ENCODE measurements at places on chromosomes 7 and 10. TPM values are rescaled to one million over a fixed set of nuclear protein-coding genes. Genes with fewer than 3 reads are reported as not detected.

Gene VWDE
- 0.21 TPM for total RNA-seq

Gene ZNF488
- not detected for total RNA-seq

Gene VAX1
- not detected for total RNA-seq

Gene ADCY1
- 5.8 TPM for total RNA-seq

Gene NIPSNAP2
- 40.9 TPM for total RNA-seq

Gene GPRIN2
- 0.36 TPM for total RNA-seq

DNA sequence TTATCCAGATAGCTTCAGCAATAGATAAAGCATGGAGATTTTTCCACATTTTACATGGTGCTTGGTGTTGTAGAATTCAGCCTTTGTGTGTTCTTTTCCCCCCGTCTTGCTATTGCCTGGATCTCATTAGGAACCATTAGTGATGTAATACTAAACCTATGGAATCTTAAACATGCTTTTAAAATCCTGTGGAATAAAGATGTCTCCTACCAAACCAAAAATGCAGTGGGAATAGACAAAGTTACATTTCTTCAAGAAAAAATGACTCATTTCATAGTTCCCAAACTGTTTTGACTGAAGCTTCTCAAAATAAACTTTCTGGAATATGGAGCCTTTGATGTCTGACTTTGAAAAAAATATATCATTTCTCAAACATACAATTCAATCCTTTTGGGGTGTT lies 44.0 kb downstream of the CALD1 start:
- no peaks in the 10 kb centered on the region for H3K36me3 ChIP-seq
- no peak overlapping the region for H3K27ac ChIP-seq
- no peaks in the 10 kb centered on the region for H3K27me3 ChIP-seq

- H3K4me1 ChIP-seq = no peaks in the 10 kb centered on the region
- no peak overlapping the region for H3K27ac ChIP-seq
- no peaks in the 10 kb centered on the region for H3K27me3 ChIP-seq
Measured at GRCh38 chr7:64181586-64181985, 25.4 kb upstream of the ZNF735 start.

DNA sequence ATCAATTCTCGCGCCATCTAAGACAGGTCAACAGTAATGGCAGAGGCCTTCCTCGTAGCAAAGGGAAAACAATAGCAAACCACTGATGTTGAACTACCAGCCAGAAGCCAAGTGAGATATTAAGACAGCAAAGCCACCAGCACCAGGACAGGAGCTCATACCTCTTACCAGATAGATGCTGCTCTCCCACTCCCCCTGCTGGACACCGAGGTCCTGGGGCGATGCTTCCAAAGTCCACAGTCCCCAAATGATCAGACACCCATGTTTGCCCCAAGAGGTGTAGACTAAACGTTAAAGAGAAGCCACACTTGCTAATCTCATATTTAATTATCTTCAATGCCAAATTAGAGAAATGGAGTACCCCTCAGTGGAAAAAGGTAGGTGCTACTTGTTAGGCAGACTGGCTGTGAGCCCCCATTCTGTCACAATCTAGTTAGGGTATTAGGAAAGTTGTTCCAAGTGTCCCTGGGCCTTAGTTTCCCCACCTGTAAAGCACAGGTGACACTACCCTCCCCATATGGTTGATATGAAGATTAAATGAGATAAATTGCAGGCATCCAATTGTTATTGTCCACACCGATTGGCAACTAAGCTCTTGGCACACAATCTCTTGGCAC lies 39.9 kb downstream of the TOMM7 start:
- H3K36me3 ChIP-seq = no peaks in the 10 kb centered on the region
- DNase-seq = peak; percentile 80
- no peak overlapping the region for H3K4me3 ChIP-seq
- no peaks in the 10 kb centered on the region for H3K4me1 ChIP-seq
- no peak overlapping the region for H3K27ac ChIP-seq

DNA sequence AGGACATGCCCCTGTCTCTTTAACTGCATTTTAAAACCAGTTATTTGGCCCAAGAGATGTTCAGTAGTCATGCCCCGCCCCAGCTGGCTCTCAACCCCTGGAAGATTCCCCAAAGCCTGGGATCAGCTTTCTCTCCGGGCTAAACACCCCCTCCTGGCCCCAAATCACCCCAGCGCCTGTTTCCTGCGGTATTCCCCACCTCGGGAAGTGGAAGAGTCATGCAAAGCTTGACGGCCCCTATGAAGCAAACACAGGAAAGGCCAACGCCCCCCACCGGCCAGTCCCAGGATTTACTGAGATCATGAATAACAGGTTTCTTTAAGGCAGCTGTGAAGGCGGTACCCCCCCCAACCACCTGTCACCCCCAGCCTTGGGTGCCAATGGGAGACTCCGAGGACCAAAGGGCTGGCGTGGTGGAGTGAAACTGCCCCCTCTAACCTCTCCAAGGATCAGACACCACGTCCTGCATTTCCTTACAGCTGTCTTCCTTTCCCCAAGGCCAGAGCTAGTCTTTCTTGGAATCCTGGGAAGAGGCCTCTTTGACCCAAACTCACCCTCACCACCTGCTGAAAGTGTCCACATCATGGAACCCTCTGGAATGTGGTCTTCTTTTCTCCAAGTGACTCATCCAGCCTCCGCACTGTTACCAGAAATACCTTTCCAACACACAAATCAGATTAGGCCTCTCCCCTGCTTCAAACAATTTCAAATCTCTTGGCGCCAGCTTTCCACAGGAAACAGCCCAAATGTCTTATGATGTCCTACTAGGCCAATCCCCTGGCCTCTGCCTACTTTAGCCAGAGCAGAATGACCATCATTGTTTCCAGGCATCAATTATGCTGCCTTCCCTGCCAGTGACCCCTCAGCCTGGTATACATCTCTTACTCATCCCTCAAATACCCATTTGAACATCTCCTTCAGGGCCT lies 301.5 kb downstream of the ZEB1 start:
- DNase-seq = peak; percentile 83
- no peaks in the 10 kb centered on the region for H3K4me1 ChIP-seq
- H3K36me3 ChIP-seq = no peaks in the 10 kb centered on the region
- no peaks in the 10 kb centered on the region for H3K27me3 ChIP-seq
- H3K27ac ChIP-seq = no peak overlapping the region

GRCh38 chr10:43892062-43892770 lies 243.5 kb upstream of the ZNF32 start:
- no peaks in the 10 kb centered on the region for H3K4me1 ChIP-seq
- H3K27me3 ChIP-seq = no peaks in the 10 kb centered on the region
- DNase-seq = no peak
- no peaks in the 10 kb centered on the region for H3K36me3 ChIP-seq
- no peak overlapping the region for H3K27ac ChIP-seq

DNA sequence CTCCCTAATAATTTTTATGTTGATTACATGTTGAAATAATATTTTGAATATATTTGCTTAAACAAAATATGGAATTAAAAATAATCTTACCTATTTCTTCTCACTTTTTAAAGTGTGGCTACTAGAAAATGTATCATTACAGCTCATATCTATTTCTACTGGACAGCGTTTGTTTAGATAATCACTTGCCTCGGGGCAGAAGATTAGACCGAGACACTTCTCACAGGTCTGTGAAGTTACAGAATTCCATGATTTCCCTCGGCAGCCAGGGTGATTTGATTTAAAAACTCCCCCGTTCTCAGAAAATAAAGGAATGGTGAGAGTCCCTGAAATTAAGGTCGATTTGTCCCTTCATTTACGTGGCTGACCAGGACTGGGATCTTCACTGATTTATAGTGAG lies 162.5 kb downstream of the DGKI start:
- H3K36me3 ChIP-seq = peaks cover 2% of the 10 kb centered on the region
- no peak overlapping the region for H3K27ac ChIP-seq
- H3K27me3 ChIP-seq = no peaks in the 10 kb centered on the region
- DNase-seq = no peak

DNA sequence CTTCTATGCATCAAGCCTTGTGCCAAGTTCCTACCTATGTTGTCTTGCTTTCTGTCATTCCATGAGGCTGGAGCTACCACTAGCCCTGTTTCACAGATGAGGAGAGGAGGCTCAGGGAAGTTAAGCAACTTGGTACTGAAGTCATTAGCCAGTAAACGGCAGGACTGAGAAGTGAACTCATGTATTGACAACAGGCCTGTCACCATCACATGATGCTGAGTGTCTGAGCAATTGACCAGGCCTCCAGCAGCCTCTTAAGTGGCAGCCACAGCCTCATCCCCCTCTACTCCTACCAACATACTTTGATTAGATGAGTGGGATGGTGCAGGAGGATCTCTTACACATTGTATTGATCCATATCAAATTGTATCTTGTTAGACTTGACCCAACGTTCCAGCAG lies 317.6 kb downstream of the GRID1 start:
- no peaks in the 10 kb centered on the region for H3K36me3 ChIP-seq
- no peaks in the 10 kb centered on the region for H3K4me1 ChIP-seq
- H3K27ac ChIP-seq = no peak overlapping the region
- H3K4me3 ChIP-seq = no peak overlapping the region
- DNase-seq = no peak
- H3K27me3 ChIP-seq = no peaks in the 10 kb centered on the region

- peaks cover 13% of the 10 kb centered on the region for H3K36me3 ChIP-seq
- H3K27ac ChIP-seq = no peak overlapping the region
- no peak for DNase-seq
Measured at GRCh38 chr10:73803680-73804286, 7.6 kb downstream of the NDST2 start.

GRCh38 chr10:43350156-43350555 lies 21.3 kb upstream of the FXYD4 start:
- H3K27me3 ChIP-seq = no peaks in the 10 kb centered on the region
- H3K4me3 ChIP-seq = no peak overlapping the region
- H3K36me3 ChIP-seq = no peaks in the 10 kb centered on the region
- no peak for DNase-seq
- H3K4me1 ChIP-seq = no peaks in the 10 kb centered on the region

DNA sequence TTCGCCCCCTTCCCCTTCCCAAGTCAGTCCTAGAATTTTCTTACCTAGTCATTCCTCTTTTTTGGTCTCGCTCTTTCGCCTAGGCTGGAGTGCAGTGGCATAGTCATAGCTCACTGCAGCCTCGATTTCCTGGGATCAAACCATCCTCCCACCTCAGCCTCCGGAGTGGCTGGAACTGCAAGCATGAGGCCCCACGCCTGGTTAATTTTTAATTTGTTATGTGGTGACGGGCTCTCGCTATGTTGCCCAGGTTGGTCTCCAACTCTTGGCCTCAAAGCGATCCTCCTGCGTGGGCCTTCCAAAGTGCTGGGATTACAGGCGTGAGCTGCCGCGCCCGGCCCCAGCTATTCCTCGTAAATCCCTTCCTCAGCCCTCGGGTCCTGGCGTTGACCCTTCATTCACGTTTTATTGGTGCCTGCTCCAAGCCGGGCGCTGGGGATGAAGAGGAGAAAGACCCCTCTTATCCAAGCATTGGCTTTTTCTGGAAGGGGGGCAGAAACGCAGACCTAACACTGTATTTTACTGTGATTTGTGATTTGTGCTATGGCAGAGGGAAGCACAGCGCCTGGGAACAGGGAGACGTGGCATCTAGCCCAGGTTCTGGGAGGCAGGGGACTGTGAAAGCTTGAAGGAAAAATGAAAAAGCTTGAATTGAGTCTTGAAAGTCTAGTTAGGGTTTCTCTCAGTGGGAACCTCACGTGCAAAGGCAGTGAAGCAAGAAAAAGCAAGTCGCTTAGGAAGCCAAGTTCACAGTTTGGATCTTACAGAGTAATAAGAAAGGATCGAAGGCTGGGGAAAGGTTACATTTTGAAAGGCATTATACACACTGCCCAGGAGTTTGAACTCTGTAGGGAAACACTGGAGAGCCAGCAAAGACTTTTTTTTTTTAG lies 516 bp downstream of the ZNHIT1 start:
- no peaks in the 10 kb centered on the region for H3K36me3 ChIP-seq
- H3K27me3 ChIP-seq = no peaks in the 10 kb centered on the region
- DNase-seq = no peak
- H3K4me1 ChIP-seq = no peaks in the 10 kb centered on the region
- no peak overlapping the region for H3K27ac ChIP-seq
- H3K4me3 ChIP-seq = peak overlapping the region; percentile 83

DNA sequence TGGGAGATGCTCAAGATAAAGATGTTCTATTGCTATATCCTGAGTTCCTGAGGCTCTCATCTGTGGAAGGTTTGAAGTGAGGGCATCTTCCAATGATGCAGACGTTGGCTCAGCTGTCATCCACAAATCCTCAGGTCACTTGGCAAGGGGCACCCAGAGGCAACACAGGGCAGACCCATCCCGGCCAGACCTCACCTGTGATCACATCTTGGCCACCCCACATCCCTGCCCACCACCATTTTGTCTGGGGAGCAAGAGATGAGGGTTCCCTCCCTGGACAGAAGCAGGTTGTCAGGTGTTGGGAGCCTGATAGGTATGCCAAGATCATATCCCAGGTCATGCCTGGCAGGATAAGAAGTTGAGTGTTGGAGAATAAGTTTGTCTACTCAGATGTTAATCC lies 918.2 kb upstream of the ZNF722 start:
- no peaks in the 10 kb centered on the region for H3K4me1 ChIP-seq
- no peak overlapping the region for H3K4me3 ChIP-seq
- DNase-seq = no peak

DNA sequence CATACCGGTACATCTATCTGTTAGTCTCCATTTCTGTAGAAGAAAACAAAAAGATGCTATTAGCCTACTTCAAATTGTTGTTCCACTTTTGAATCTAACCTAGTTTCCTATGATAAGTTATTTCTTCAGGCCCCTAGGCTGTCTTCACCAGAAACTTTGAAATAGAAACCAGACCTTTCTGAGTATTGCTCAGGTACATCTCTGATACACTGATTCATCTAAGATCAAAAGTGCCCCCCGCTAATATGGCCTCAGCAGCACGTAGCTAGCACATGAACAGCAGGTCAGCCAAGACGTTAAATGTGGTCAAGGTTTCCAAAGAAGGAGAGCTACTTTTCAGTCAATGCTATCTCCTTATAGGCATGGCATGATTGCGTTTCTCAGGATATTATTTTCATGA lies 23.6 kb downstream of the CTAGE6 start:
- no peaks in the 10 kb centered on the region for H3K36me3 ChIP-seq
- no peaks in the 10 kb centered on the region for H3K4me1 ChIP-seq
- H3K27me3 ChIP-seq = no peaks in the 10 kb centered on the region
- H3K4me3 ChIP-seq = no peak overlapping the region

DNA sequence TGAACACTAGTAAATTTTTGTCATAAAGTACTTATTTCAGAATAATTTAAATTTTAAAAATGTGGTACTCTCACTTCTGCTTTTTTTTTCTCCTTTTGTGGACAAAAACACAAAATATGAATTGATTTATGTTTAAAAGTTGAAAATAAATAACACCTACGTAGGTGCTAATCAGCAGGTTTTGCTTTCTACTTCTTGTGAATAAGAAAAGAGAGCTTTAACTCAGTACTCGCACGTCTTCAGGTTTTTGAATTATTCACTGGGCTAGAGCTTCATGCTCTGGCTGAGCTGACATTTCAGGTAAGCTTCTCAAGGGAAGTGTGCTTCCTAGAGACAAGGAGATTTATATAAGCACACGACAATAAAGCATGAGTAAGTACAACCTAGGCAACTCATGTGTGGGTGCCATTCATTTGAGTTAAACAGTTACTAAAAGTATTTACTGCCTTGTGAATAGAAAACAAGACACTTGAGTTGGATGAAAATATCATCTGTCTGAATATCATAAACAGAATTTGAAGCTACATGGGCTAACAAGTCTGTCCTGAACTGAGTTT lies 190.0 kb upstream of the POT1 start:
- no peaks in the 10 kb centered on the region for H3K36me3 ChIP-seq
- H3K27me3 ChIP-seq = no peaks in the 10 kb centered on the region
- H3K4me1 ChIP-seq = no peaks in the 10 kb centered on the region
- no peak overlapping the region for H3K27ac ChIP-seq
- H3K4me3 ChIP-seq = no peak overlapping the region

- no peaks in the 10 kb centered on the region for H3K4me1 ChIP-seq
- H3K27ac ChIP-seq = no peak within 1 kb of the TSS
- peak; percentile 80 for DNase-seq
- peak within 1 kb of the TSS; percentile 34 for H3K4me3 ChIP-seq
- no peaks in the 10 kb centered on the region for H3K36me3 ChIP-seq
Measured at GRCh38 chr10:100519311-100520051, at the start of gene SEC31B. Gene SEC31B, minus strand, starts transcription at chr10:100519861. Its CDS starts 2,909 bp downstream, at chr10:100516952.

Measured in aorta (tissue), 5 donors.